ENCODE measurements at places on chromosomes 16 and 17.
A peak's percentile ranks its signal among the peaks of the same experiment; 100 is the strongest.

- no peak for DNase-seq
Measured at GRCh38 chr16:61940611-61941010, 95.6 kb downstream of the CDH8 start.

GRCh38 chr16:87186446-87186845, 130.7 kb downstream of the C16orf95 start:
- no peak for DNase-seq

DNA sequence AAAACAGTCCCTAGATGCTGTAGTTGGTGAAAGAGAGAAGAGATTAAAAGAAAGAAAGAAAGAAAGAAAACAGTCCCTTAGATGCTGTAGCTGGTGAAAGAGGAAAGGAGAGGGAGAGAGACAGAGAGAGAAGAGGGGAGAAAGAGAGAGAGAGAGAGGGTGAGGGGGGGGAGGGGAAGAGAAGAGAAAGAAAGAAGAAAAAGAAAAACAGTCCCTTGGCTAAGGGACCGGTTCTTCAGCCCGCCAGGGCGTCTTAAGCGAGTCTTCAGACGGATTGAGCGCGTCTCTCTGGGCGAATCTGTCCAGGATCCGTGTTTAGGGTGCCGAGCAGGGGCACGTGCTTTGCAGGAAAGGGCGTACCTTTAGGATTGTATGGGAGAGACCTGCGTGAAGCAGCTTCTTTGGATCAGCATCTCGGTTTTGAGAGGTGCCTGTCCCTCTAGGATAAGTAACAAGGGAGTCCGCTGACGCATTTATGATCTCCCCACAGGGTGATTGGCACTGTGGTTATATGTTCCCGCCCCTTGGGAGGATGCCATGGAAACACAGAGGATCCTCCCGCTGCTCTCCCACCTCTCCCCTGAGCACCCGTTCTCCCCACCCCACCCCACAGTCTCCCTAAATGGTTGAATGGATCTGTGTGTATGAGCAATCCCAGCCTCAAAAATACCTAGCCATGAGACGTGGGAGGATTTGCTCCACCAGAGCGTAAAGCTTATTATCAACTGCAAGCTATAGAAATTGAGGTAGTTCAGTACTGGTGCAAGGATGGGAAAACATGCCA, 16.7 kb downstream of the GNGT2 start:
- no peak for DNase-seq

DNA sequence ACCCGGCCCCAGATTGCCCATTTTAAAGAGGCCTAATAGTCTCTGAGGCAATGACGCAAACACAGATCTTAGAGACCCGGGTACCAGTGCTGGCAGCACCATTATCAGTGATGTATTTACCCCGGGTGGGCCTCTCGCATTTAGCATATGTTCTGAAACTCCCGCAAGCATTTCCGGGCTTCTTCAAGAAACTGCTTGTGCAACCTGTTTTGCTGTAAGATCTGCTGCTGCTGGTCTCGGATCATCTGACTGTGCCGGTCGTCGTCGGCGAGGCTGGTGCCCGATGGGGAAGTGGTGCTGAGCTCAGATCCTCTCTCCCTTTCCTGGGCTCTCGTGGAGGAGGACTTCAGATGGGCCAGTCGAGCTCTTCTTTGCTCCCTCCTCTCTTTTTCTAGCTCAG, 12.5 kb downstream of the CEP295NL start:
- DNase-seq = peak; percentile 14

GRCh38 chr17:15469260-15469659, 1.8 kb upstream of the CDRT4 start:
- DNase-seq = no peak

DNA sequence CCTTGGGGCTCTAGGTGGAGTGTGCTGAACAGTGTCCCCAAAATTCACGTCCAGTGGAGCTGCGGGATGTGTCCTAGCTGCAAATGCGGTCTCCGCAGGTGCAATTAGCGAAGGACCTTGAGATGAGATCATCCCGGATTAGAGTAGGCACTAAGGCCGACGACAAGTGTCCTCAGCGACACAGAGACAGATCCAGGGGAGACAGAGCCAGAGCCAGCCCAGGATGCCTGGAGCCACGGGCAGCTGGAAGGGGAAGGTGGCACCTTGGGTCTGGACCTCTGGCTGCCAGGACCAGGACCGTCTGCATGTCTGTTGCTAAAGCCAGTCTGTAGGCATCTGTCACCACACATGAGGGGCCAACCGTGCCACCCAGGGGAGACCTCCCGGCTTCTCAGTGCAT, 24.5 kb downstream of the SLC7A5 start:
- no peak for DNase-seq

- DNase-seq = no peak
Measured at GRCh38 chr17:4313221-4314114, 49.7 kb upstream of the ANKFY1 start.

DNA sequence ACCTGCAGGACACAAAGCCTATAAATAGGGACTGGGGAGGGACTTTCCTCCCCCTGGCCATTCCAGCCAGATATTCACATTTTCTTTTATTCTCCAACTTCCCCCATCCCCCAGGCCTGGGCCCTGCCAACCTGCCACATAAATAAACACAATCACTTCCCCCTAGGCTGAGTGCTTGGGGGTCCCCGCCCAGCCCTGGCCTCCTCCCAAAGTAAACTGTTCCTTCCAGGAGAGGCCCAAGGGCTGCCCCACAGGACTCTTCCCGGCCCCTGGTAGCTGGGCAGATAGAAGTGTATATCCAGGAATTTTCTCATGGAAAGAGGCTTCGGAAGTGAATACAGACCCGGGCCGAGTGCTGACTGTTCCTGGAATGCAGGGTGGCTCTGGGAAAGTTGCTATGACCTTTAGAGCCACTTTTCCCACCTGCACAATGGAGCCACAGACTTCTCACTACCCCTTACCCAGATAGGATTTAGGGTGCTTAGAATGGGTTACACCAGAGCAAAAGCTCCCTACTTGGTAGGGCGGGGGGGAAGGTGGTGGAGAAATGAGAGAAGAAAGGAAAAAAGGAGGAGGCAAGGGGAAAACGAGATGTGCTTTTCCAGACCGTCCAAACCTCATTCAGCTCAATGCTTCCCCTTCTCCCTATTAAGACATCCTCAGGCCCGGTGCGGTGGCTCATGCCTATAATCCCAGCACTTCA, 8.5 kb downstream of the CSF3 start:
- no peak for DNase-seq

DNA sequence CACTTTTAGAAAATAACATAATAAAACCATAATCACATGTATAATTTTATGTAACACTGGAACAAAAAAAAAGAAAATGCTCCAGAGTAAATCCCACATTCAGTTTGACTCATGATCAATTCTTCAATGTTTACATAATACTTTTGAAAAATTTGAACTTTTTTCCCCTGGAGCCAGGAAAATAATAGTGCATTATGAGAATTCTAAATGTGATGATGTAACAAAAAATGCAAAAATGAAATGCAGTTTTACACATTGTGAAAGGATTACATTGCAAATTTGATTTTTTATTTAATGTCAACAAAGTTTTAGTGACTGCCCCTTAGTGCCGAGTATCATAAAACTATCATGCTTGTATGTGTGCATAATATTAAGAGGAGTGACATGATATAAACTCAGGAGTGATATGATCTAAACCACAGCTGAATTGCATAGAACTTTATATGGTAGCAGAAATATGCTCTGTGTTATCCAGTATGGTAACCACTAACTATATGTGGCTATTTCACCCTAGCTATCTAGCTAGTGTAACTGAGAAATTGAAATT, 238.2 kb downstream of the CDH8 start:
- no peak for DNase-seq

- no peak for DNase-seq
Measured at GRCh38 chr17:79842136-79842655, 3.0 kb upstream of the CBX4 start.

- no peak for DNase-seq
Measured at GRCh38 chr17:77444984-77445759, 304.4 kb downstream of the SEC14L1 start.

Measured in stimulated activated CD4-positive, alpha-beta T cell treated with anti-CD3 and anti-CD28 coated beads, Interleukin-2, amount 100 ng/mL, for 48 hours (primary cell).